ENCODE measurements at places on chromosomes 6 and 20. TPM values are rescaled to one million over a fixed set of nuclear protein-coding genes. Genes with fewer than 3 reads are reported as not detected.

- no peak for DNase-seq
Observed at GRCh38 chr6:88342336-88342735, 176.2 kb upstream of the CNR1 start.

- no peak for DNase-seq
Observed at GRCh38 chr6:167341038-167341583, 16.2 kb downstream of the TTLL2 start.

GRCh38 chr6:45423824-45424450, 46.2 kb upstream of the SUPT3H start:
- no peak for DNase-seq

GRCh38 chr6:82182756-82183155, 64.8 kb downstream of the IBTK start:
- DNase-seq: no peak

GRCh38 chr20:32536851-32537656, 48.1 kb downstream of the NOL4L start:
- no peak for DNase-seq

DNA sequence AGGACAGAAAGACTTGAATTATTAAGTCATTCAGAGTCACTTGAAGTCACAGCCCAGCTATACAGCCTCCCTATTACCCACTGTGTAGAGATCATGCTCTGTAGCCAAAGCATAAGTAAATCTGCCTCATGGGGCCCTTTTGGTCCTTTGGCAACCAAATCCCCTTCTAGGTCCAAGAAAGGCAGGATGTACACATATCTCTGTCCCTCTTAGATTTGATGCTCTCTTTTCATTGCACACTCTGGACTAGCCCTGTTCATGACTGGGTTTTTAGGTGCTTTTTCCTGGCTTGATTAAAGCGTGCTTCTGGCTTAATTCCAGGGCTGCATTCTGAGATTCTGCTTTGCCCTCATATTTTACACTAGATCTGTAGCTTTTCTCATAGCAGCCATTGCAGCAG, 296.8 kb downstream of the TENT5A start:
- no peak for DNase-seq

GRCh38 chr20:58708246-58708931, 15.8 kb downstream of the NPEPL1 start:
- DNase-seq: no peak

DNA sequence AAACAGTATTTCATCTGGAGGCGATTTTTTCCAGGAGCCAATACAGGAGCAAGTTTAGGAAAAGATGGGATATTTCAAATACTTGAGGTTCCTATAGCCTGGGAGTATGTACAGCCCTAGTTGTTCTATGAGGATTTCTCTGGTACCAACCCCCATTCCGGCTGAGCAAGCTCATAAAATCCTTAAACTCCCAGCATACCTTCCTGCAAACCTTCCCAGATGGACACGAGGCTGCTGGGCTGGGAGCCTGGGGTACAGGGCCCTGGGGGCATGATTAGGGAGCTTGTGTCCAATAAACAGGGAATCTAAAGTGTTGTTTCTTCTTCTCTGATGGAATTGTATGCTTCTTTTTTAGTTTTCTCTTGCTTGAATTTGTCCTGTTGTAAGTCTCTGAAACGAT, 1.5 kb downstream of the PRRC2A start:
- no peak for DNase-seq

DNA sequence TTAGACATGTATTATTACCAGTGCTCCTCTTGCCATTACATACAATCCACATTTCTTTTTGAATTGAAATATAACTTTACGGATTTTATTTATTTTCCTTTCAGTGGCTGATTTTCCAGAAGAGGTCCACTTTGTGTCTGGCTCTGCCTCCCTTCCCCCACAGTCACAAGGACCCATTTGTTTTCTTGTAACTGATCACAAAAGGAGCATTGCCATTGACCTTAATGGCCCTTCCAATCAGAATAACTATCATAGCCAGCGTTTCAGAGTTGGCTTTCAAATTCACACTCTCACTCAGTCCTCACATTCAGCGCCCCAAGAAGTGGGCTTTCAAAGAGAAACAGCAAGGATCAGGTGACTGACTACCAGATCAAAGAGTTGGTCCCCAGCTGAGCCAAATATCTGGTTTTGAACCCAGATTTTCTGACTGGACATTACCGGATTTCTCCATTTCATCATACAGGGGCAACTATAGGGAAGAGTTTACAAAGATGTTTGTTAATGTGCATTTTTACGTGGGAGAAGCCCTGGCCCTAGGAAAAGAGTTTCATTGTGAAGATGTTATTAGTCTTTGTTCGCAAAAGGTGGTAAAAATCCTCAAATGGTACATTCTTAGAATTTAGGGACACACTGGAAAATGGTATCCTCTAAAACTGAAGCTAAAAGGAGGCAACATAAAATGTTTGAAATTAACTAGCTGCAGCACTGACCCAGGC, 2.0 kb upstream of the SLC22A23 start:
- DNase-seq: no peak

- no peak for DNase-seq
Observed at GRCh38 chr20:57091748-57092111, 174.7 kb downstream of the BMP7 start.

DNA sequence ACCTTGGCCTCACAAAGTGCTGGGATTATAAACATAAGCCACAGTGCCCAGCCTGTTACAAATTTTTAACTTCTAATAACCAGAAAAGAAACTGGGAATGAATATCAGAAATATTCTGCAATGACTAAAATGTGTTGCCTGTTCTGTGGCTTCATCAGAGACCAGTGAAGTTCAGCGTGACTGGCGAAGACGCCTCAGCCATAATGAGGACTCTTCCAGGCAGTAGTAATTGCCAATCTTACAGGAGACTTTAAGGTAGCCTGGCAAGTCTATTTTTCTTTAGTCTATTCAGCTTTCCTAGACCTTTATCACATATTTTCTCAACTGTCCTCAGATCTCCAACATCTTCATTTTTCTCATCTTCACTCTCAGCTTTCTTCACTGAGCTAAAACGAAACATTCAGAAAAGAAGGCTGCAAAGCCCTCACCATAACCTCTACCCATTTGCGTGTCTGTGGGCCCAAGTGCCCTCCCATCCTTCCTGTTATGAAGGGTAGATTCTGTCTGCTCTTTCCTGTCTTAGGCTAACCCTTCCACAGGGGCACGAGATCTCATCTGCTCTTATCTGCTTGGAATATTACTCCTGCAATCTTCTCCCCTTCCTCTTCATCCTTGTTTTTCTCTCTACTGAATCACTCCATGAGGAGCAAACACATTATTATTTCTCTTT, 42.0 kb upstream of the OLIG3 start:
- DNase-seq: no peak

DNA sequence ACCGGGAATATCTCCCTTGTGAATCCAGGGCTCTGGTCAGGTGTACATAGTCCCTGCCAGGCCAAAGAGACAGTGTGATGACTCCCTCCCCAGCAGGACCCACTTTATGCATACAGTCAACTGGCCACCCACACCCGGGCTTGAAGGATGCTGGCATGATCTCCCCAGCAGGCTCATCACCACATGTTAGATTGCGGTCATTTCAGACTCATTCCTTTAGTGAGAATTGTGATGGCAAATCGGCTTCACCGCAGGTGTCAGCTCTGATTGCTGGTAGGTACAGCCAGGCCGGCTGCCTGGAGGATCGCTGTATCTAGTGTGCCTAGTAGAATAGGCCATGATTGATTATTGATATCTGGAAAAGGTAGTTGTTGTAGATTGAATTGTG, 24.5 kb downstream of the CD83 start:
- DNase-seq: no peak

GRCh38 chr20:6768228-6769140, 998 bp downstream of the BMP2 start:
- peak; percentile 49 for DNase-seq

- DNase-seq: no peak
Observed at GRCh38 chr6:7974565-7974937, 64.0 kb upstream of the TXNDC5 start.

DNA sequence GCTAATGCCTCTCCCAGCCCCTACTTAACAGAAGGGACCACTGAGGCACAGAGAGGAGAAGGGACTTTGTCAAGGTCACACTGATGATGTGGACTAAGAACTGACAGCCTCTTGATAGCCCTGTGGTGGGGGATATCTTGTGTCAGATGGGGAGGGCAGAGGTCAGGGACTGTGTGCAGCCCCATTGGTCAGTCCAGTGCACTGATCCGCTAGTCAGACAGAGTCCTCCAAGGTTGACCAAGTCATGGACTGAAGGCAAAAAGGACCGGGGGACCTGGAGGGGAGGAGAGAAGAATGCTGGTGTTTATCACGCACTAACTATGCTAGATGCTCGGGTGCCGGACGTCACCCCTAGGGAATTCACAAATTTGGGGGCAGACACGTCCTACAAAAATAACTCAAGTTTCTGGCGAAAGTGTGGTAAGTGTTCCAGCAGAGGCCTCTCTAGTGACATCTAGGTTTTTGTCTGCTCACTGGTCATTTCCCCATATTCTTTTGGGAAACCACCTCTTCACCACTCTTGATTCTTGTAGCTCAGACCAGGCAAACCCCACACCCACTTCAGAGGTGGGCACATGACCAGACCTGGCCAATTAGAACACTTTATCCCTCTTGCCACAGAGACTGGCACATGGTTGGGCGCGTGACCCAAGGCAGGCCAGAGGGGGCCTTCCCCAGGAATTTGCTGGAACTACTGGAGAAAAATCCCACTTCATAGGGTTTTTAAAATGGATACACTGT, 21.0 kb downstream of the TCF15 start:
- no peak for DNase-seq

DNA sequence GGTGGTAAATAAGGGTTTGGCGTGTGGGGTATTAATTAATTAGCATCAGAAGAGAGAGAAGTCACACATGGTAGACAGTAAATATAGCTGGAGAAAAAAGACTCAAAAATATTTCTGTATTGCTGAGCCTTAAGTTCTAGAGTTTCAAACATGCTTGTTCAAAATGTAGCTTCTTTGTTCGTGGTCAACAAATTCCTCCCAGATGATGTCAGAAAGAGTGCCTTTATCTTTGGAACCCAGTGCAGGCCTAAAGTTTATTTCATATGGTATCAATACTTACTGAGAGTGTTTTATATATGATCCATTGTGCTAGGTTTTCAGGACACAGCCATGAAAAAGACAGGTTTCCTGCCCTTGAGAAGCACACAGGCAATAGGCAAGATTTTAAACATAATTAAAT, 18.3 kb downstream of the MARCKS start:
- no peak for DNase-seq

DNA sequence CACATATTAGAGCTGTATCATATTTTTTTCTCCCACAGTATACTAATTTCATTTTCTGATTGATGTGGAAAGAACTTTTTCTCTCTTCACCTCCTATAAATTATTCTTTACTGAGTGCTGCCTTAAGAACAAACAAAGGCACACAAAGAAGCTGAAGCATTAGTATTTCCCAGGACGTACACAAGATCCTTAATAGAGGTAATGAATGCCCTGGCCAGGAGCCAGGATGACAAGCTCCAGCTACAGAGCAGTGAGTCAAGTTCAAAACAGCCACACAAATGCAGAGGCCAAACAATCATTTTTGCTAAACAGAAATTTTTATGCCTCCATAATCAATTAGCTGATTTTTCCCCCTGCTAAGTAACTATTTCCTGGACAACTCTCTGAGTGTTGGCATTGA, 639.6 kb downstream of the EPHA7 start:
- peak; percentile 72 for DNase-seq

DNA sequence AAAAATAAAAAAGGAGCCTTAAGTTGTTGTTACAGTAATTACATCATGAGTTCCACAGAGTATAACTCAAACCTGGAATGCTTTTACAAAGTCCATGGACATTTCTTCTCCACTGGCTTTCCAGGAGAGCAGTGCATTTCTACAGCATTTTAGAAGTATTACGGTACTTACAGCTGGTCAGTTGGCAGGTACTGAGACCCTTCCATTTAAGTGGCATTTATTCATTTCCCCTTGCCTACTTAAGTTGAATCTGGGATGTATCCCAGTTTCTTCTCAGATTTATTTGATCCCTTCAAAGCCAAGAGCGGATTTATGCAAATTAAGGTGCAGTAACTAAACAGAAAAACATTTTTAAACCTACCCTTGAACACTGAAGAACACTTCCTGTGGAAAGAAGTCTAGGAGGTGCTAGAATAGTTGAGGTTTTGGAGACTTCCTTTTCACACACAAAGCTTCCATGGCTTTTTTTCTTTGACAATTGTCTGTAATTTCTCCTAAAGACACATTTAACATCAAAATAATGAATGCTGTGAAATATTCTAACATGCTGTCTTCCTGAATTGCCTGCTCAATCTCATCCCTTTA, 3.4 kb downstream of the PRDM13 start:
- DNase-seq: no peak

DNA sequence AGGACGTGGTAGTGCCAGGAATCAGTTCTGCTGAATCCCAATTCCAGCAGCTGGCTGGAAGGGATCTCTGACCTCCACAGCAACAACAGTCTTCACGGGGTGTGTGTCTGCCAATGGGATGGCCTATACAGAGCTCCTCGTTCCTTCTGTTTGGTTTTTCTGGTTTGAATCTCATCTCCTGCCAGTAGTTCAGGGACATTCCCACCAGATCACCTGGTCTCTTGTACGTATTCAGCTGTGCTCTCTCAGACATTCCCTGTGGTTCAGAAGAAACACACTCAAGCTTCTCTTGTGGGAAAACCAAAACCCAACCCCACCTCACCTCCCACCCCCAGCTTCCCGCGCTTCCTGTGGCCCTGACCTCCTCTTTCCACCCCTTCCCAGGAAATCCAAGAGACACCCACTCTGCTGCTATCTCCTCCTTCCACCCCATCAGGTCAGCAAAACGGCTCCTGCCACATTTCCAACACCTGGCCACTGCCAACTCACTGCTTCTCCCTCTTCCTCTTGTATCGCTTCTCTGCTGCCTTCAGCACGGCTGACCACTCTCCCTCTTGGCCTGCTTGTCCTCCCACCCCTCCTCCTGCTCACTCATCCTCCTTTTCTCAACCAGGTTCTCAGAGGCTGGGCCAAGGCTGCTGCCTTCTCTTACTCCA, 63.3 kb upstream of the PTGIS start:
- DNase-seq: no peak

DNA sequence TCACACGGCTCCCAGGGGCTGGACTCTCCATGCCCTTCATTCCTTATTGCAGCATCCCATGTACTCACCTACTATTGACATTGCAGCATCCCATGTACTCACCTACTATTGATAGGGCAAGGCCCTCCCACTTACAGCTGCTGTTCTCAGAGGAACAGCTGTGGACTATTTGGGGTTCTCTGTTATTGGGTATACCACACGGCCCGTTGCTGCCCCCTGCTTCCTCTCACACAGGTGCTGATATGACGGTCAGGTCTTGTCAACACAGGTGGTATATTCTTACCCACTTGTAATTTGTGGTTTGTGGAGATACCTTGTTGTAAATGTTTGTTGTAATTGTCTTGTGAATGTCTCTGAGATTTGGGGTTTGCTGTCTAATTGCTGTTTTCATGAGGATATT, 18.8 kb downstream of the ALDH5A1 start:
- DNase-seq: no peak

GRCh38 chr20:23234311-23235078, 116.1 kb upstream of the NXT1 start:
- DNase-seq: no peak

COL19A1 gene
- not detected for total RNA-seq

CYP39A1 gene
- not detected for total RNA-seq

PROKR2 gene
- not detected for total RNA-seq

SLC4A11 gene
- 15.5 TPM for total RNA-seq

QKI gene
- total RNA-seq: 233 TPM

TP53TG5 gene
- total RNA-seq: not detected

CDH26 gene
- total RNA-seq: not detected

CSNK2B gene
- total RNA-seq: 214 TPM

SLC35F1 gene
- not detected for total RNA-seq

MGME1 gene
- total RNA-seq: 26.2 TPM

WFDC10B gene
- total RNA-seq: not detected

Measured in endothelial cell of umbilical vein (primary cell).